Mucosa of gallbladder (tissue), 1 donor: ENCODE measurements at places on chromosomes 7 and 10. TPM values are rescaled to one million over a fixed set of nuclear protein-coding genes. Genes with fewer than 3 reads are reported as not detected.

DNA sequence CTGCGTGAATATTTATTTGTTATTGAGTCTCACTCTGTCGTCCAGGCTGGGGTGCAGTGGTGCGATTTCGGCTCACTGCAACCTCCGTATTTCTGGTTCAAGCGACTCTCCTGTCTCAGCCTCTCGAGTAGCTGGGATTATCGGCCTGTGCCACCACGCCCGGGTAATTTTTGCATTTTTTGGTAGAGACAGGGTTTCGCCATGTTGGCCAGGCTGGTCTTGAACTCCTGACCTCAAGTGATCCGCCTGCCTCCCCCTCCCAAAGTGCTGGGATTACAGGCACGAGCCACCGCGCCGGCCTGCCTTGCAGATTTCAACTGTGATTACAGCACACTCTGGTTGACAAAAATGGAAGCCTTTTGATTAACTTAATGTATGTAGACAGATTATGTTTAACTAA lies 730.0 kb upstream of the VSTM2A start:
- no peak for DNase-seq

Gene GOLGA7B
- 3.3 TPM for total RNA-seq

DNA sequence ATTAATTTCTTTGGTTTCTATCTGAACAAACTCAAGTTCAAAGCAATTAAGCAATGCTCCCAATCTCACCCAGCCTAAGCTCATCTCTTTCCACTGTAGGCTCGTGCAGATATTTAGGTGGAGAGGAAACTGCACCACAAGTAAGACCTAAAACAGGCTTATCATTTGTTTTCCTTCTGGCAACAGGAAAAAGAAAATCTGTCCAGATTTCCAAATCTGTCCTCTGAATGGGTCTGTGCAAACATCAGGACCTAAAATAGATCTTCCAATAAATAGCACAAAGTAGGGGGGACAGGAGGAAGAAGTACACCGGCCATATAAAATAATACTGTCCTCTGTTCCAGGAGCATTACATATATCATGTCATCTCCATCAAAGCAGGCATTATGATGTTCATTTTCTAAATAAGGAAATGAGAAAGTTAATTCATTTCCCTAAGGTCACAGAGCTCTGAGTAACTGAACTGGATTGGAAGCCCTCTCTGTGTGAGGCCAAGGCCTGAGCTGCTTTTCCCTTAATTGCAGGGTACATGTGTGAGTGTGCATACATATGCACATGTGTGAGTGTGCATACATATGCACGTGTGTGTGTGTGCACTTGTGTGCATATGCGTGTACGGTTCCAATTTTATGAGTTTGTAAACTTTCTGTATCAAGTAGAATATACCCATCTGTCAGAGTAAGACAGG lies 92.8 kb upstream of the PARD3 start:
- DNase-seq: no peak

GRCh38 chr10:29687421-29688164 lies 52.8 kb upstream of the SVIL start:
- no peak for DNase-seq

Gene ARMS2
- total RNA-seq: not detected

Gene UCN3
- total RNA-seq: 0.58 TPM

DNA sequence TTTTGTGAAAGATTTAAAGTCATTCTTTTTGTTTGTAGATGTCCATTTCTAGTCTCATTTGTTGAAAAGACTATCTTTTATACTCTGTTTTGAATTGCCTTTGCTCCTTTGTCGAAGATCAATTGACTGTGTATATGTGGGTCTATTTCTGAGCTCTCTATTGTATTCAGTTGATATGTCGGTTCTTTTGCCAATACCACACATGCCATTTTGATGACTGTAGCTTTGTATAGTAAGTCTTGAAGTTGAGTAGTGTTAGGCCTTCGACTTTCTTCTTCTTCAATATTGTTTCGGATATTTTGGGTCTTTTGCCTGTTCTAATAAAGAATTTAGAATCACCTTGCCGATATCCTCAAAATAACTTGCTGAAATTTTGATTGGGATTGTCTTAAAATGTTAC lies 104.5 kb downstream of the CCSER2 start:
- no peak for DNase-seq

- no peak for DNase-seq
Measured at GRCh38 chr7:41706228-41706930, 3.5 kb upstream of the INHBA start.

Gene BTBD16
- total RNA-seq: 1.2 TPM

- DNase-seq: peak; percentile 34
Measured at GRCh38 chr7:151923097-151923876, 33.0 kb upstream of the GALNTL5 start.

Gene SKAP2
- 13.6 TPM for total RNA-seq

DNA sequence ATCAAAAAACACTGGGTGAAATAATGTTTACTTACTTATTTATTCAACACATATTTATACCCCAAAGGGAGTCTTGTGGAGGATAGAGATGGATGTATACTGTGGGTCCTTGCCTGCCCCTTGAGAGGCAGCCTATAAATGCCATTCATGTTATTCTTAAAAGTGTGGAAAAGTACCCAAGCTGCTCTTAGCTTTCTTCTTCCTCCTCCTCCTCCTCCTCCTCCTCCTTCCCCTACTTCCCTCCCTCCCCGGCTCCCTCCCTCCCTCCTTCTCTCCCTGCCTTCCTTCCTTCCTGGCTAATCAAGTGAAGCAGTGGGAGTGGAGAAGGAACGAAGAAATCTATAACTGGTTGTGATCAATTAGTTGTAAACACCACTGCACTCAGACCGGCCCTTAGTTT lies 21.2 kb upstream of the IGF2BP3 start:
- no peak for DNase-seq

Gene DYDC2
- 0.35 TPM for total RNA-seq

- no peak for DNase-seq
Measured at GRCh38 chr10:29446327-29446726, 157.5 kb downstream of the LYZL1 start.

- DNase-seq: no peak
Measured at GRCh38 chr10:98587156-98587837, 140.6 kb upstream of the HPS1 start.

- no peak for DNase-seq
Measured at GRCh38 chr7:11026452-11027359, 53.0 kb downstream of the PHF14 start.

DNA sequence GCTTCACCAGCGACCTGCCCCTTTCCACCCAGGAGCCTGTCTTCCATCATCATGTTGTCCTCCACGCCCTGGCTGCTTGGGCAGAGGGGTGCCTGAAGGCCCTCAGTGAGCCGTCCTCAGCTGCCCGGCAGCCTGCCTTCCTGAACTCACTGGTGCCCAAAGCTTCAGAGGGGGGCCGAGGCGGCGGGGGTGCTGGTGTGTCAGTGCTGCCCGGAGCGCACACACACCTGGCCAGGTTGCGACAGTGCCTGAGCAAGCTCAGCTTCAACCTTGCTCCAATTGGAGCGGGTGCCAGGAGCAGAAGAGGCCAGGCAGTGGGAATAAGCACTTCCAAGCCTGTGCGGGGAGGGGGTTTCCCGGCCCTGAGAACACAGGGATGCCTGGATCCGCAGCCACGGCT lies 566.3 kb downstream of the INHBA start:
- DNase-seq: no peak

Gene FEZF1
- total RNA-seq: 0.09 TPM

Gene GPR37
- 3.7 TPM for total RNA-seq

Gene RNF148
- 1.0 TPM for total RNA-seq

- no peak for DNase-seq
Measured at GRCh38 chr7:105319578-105319977, 69.1 kb downstream of the SRPK2 start.

GRCh38 chr10:68327889-68328786 lies 3.7 kb upstream of the HNRNPH3 start:
- DNase-seq: no peak

Gene MRPS33
- 45.0 TPM for total RNA-seq

- DNase-seq: no peak
Measured at GRCh38 chr10:108616559-108617285, 1306.6 kb downstream of the XPNPEP1 start.

Gene PDE1C
- 2.4 TPM for total RNA-seq

- no peak for DNase-seq
Measured at GRCh38 chr7:128381161-128381821, 19.8 kb upstream of the PRRT4 start.

DNA sequence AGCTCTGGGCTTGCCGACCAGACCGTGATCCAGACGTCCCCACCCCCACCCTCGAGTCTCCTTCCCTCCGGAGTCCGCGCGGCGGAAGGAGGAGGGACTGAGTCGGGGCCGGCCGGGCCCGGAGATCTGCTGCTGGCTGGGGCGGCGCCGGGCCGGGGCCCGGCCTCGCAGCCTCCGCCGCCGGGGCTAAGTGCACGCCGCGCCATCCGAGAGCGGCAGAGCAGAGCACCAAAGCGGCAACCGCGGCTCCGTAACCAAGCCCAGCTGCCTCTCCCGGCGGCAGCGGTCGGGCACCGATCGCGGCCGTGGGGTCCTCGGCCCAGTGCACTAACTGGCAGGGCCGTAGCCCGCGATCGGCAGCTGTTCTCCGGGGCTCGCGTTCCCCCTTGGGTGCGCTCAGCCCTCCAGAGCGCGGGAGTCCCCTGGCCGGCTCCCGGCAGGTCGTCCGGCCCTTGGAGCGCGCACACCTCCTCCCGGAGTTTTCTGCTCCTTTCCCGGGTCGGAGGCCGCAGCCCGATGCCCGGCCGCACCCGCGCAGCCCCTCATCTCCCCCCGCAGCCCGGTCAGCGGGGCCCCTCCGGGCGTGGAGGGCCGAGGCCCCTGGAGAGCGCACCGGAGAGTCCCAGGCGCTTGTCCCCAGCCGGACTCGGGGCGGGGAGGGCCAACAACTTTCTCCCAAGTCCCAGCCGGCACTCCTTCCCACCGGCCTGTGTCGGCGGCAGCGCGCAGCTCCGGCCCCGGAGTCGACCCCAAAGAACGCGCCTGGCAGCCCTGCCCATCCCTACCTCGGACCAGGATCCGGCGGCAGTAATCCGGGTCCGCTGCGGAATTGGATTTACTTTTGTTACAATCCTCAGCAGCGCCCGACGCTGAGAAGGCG lies 799 bp downstream of the VAX1 start:
- no peak for DNase-seq

DNA sequence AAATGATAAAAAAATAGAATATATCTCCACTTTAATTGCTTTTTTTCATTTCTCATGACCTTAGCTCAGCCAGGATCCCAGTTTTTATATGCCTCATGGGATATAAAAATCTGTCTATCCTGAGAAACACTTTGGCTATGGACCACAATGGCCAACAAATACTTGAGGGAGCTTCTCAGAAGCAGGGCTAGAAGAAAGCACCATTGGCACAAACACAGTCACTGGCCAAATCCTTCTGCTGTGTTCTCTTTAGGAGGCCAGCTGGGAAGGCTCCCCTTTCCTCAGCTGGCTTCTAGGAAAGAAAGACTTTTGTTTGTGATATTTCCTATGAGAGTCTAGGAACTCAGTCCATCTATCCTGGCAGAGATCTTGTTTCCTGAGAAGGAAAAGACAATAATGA lies 856.2 kb upstream of the GHITM start:
- no peak for DNase-seq

GRCh38 chr10:104268713-104269645 lies at the start of gene GSTO2:
Gene GSTO2, plus strand, starts transcription at chr10:104269184. Its CDS starts 5,732 bp downstream, at chr10:104274916.
- DNase-seq: peak; percentile 99

Gene MYL10
- total RNA-seq: not detected

GRCh38 chr7:142866361-142867096 lies 11.7 kb downstream of the EPHB6 start:
- DNase-seq: peak; percentile 35

- no peak for DNase-seq
Measured at GRCh38 chr10:132532749-132533560, 4.6 kb upstream of the INPP5A start.
